Esophagus squamous epithelium (tissue), 5 donors: ENCODE measurements at places on chromosomes 6 and 20. TPM values are rescaled to one million over a fixed set of nuclear protein-coding genes. Genes with fewer than 3 reads are reported as not detected.

SYCP2L gene
- total RNA-seq = 0.53 TPM

HSPA1L gene
- total RNA-seq = 0.38 TPM

EYA4 gene
- 1.00 TPM for total RNA-seq

MATN4 gene
- total RNA-seq = 0.68 TPM

GPR6 gene
- not detected for total RNA-seq

DNA sequence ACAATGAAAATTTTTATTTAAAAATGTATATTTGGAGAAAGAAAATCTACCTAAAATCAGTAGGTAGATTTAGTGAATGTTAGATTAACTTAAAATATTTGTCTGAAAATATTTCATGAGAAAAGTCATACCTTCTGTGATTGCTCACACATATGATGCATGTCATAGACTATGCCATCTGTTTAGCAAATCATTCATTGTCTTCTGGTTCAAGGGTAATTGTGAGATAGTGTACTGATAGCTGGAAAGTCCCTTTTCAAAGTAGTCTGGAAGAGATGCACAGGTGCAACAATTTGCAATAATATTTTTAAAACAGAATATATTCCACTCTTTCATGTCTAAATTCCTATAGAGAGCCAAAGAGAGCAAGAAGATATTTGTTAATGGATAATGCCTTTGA is 21.0 kb upstream of the RNF217 start:
- no peak for DNase-seq

DNA sequence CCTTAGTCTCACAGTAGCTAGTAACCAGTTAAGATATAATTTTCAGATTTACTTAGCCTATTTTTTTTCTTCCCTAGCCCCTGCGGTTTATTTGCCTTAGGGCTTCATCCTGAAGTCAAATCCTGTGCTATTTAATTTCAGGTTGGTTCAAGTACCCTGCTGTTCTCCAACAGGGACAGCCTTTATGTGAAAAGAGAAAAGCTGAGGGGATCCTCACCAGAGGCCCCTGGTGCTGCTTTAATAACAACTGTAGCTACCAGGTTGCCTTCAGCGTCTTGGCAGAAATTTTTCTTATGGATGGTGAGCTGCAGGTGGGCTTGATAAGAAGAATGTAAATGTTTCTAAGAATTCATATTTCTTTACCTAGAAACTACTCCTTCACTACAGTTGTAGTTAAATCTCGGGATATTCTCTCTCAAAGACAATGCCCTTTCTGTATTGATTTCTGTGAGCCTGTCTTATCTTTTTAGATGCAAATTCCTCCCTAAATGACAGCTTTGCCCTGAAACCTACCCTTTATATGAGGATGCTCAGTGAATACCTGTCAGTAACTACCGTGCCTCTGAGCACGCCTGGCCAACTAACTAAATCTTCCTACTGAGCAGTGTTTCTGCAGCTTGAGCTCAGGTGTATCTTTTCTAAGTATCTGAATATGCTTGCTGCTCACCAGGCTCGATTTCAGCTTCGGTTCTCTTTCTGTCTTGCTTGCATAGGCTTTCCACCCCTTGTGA is 320.5 kb downstream of the MMUT start:
- DNase-seq = no peak

- no peak for DNase-seq
These were observed 275.1 kb upstream of the PRDM1 start for GRCh38 chr6:105810922-105811482.

DNA sequence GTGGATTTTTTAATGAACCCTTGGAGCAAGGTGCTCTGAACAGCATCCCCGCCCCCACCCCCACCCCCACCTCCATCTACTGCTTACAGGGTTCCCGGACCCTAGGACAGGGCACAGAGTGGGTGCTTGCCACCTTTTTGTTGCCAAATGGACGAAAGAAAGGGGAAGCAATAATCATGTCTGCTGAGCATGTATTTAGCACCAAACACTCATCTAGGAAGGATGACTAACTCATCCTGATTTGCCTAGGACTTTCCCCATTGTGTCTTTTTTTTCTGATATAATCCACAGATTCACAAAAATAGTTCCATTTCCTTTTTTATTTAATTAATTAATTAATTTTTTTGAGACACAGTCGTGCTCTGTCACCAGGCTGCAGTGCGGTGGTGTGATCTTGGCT is 1.2 kb upstream of the PLTP start:
- no peak for DNase-seq

GRCh38 chr6:87827346-87827745 is 125.3 kb upstream of the AKIRIN2 start:
- no peak for DNase-seq

- DNase-seq = no peak
These were observed 7.4 kb upstream of the SLC12A5 start for GRCh38 chr20:46021361-46022359.

DNA sequence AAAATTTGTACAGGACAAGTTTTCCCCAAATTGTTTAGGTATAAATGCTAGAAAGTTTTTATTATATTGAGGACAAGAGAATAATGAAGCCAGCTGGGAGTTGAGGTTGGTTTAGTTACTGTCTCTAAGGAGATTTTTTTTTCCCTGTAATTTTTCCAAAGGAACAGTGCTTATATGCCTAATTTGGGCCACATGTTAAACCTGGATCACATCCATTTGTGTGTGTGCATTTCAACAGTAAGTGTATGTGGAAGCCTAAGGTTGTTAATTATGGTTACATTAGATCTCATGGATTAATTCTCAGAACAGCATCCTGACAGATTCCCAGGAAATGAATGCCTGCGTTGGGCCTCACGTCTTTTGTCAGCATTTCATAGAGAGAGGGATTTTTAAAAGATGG is 4.5 kb downstream of the IGF2R start:
- no peak for DNase-seq

DNA sequence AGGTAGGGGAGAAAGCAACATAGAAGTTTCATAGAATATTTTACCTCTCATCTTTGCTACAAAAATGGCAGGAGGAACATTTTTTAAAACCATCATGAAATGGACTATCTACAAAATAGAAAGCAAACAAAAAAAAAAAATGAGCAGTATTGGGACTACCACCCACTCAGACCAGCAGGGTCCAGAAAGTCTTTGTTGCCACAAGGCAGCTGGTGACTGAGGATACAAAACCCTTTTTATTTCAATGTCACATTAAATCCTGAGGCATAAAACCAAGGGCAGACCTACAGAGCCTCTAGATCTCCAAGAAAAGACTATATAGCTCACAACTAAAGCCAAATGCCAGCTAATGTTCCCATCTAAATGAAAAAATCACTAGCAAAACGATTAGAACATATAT is 282.2 kb downstream of the PTPRK start:
- no peak for DNase-seq
